ENCODE measurements at places on chromosomes 4 and X.

- DNase-seq = no peak
Observed at GRCh38 chrX:153939573-153939972, 4.7 kb upstream of the NAA10 start.

GRCh38 chr4:139854668-139855403 is 189.2 kb downstream of the MGST2 start:
- no peak for DNase-seq

GRCh38 chrX:112521676-112522075 is 158.1 kb downstream of the LHFPL1 start:
- DNase-seq = no peak

- no peak for DNase-seq
Observed at GRCh38 chr4:113610537-113610936, 151.0 kb downstream of the CAMK2D start.

DNA sequence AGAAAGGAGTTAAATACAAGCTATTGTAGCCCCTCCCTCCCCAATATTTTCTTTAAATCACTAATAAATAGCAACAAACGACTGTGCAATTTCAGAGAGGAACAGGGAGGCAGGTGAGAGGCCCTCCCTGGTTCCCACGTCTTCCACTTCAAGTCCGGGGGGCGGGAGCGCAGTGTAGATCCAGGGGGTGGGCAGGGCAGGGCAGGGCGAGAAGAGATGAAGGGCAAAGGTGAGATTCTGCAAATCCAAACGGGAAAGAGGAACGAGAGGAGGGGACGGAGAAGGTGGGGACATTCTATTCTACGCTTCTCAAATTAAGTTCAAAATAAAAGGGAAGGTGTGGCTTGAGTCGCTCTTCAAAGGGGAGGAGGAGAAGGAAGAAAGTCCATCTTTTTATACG is 6.8 kb downstream of the NKX6-1 start:
- DNase-seq = no peak

GRCh38 chrX:151000861-151001331 is 17.8 kb downstream of the HMGB3 start:
- DNase-seq = no peak

DNA sequence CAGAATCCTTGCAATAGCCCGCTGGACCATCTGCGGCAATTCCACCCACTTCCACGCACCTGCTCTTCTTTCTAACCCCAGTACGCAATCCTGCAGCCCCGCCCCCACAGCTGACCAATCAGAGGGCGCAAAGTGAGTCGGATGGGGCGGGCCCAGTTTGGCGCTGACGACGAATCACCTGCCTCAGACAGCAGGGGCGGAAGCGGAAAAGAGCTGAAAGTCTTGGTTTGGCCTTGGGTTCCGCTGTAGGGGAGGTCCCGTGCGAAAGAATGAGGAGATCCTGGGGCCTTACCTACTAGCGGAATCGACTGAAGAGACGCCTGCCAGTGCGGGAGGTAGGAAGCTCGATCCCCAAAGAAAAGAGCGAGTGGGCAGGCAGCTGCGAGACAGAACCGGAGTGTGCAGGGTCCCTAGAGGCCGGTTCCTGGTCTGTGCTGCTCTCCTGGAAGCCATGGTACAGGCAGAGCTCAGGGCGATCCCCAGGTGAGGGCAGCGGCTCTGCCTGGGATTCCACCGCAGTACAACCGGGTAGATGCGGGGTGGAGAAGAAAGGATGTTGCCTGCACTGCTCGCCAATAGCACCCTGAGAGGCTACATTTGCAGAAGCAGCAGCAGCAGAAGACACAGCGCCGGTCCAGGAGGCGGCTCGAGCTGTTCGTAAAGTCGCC is at the start of gene TMEM184C:
Gene TMEM184C, plus strand, starts transcription at position 225 of the 668 bp plus-strand sequence. CDS start 560 bp downstream, outside the sequence.
- peak; percentile 95 for DNase-seq

DNA sequence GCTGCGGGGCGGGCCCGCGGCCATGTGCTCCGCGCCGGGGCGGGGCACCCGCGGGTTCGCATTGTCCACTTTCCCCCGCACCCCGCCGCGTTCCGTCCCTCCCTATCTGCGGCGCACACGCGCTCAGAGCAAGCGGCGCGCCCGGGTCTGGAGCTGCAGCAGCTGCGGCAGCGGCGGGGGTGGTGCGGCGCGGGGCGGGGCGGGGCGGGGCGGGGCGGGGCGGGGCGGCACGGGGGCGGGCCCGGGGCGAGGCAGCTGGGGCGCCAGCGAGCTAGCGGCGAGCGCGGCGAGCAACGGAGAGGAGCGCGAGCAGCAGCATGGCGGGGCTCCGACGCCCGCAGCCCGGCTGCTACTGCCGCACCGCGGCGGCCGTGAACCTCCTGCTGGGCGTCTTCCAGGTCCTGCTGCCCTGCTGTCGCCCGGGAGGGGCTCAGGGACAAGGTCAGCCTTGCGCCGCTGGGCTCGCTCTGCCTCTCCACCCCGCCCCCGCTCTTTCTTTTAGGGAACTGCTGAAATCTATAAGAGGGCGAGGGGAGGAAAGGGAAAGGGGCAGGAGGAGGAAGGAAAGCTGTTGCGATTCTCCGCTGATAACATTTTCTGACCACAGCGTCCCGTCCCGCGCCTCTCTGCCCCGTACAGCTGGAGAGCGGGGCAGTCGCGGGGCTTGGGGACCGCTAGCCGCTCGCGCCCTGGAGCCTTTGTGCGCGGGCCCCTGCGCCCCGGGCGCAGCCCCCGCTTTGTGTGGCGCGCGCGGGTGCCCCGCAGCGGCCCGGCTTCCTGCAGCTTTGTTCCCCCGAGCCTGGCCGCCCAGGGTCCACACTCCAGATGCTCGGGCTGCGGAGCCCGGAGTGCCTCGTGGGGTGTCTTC is at the start of gene TMEM131L:
Gene TMEM131L, plus strand, starts transcription at position 280 of the 868 bp plus-strand sequence. Its CDS starts 38 bp downstream, at position 318.
- DNase-seq = peak; percentile 59
